ENCODE measurements at places on chromosomes 1 and 21.

DNA sequence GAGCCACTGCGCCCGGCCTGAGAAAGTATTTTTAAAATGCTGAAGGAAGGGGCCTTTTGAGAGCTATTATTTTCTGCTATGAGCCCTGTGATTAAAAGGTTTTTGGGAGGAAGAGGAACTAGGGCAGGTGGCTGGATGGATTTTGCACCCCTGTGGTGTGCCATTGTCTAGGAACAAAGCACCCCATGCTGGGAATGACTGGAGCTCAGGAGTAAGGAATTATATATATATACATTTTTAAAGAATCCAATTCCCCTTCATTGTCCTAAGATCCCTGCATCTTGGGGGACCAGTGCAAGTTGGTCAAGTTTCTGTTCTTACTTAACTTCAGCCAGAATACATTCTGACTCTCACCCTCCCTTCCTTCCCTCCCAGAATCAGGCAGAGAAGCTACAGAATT is 91.6 kb downstream of the ZNF648 start:
- peak; percentile 10 for DNase-seq

- DNase-seq = no peak
Measured at GRCh38 chr1:220511785-220512184, 16.2 kb upstream of the MARK1 start.

GRCh38 chr1:7948960-7949359 is 8.3 kb upstream of the TNFRSF9 start:
- no peak for DNase-seq

DNA sequence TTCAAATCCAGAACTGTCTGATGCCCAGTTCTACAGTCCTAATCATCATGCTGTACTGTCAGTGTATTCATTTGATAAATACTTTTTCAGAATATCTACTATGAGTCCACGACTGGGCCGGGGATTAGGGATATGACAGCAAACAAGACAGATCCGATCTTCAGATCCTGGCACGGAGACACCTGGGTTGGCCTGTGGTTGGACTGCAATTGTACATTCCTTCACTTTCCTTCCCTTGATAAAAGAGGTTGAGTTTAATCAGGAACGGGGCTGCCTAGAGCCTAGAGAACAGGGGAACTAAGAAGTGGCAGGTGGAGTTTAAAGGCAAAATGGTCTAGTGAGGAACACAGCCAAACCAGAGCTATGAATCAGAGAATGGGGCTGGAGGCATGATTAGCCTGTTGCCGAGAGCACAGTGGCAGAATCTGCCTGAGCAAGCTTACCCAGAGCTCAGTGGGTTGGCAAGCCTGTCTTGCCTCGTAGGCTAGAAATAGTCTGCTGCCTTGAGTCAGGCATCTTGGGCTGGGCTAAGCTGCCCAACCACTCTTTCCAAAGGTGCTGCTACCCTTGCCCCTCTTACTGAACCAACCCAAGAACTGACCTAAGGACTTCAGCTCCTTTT is 38.1 kb upstream of the PTCH2 start:
- no peak for DNase-seq

- peak; percentile 18 for DNase-seq
Measured at GRCh38 chr1:213418268-213419071, 367.4 kb downstream of the RPS6KC1 start.

DNA sequence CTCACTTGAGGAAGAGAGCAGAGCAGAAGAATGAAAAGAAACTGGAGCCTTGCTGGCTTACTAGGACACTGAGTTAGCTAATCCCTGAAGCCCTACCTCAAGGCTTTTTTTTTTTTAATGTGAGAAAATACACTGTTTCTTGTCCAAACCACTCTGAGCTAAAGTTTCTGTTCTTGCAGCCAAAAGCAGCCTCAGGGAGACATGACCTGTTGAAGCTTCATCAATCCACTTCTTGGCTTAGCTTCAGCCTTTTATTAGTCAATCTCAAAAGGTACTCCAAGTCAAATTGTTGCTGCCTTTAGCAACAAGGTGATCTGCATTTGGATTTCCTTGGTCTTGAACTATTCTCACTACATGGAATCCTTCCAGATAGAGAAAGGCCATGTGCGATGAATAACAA is 33.7 kb downstream of the CCDC185 start:
- DNase-seq = no peak

DNA sequence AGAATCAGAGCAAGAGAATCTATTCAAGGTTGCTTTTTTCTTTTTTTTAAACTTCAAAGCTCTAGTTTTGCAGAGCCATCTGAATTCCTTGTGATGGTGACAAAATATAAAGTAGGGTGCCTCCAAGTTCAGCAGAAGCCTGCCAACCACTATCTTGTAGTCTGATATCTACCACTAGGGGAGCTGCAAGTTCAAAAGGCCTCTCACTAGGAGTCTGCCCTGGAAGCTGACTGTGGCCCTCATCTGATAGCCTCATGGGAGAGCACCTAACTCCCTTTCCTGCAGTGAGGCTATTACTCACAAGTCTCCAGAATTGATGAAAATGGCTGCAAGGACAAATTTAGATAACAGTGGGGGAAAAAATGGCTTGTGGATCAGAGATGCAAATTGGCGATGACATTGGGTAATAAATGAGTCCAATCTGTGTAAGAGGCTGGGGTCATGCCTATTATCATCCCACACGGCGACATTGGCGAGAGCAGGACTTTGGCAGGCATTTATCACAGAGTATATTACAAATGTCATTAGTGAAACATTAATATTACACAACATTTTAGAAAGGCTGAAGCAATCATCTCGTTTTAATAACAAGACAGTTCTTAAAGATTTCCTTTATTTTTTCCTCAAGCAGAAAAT is 10.7 kb upstream of the ZP4 start:
- no peak for DNase-seq

DNA sequence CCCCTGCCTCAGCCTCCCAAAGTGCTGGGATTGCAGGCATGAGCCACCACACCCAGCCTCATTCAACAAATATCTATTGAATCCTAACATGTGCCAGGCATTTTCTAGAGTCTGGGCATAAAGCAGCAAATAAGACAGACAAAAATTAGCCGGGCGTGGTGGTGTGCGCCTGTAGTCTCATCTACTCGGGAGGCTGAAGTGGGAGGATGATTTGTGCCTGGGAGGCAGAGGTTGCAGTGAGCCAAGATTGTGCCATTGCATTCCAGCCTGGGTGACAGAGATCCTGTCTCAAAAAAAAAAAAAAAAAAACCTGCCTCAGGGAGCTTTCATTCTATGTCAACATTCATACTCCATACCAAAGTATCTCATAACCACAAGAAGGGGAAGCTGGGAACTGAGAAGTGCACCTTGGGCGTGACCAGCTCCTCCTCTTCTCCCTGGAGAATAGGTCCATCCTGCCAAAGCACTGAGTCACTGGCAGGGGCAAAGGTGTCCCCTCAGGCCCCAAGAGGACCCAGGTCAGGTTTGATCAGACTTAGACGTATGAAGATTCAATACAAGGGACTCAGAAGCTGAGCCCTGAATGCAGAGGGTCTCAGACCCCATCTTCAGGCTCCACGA is 36.8 kb upstream of the PPP1R15B start:
- DNase-seq = no peak

DNA sequence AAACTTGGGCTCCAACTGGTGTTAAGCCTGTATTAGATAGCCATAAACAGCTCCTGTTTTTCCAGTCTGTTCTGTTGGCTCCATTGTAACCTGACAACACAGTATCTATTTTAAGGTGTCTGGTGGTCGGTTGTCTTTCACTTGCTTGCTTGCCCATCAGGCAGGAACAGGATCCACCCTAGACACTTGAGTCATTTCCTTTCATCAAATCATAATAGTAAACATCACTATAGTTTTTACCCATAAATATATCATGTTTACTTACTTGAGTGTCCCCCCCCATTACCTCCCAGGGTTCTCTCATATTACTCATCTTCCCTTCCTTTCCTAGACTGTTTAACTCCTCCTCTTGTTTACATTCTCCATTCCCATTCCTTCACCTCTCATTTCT is 2.9 kb downstream of the DDI2 start:
- DNase-seq = no peak

GRCh38 chr1:97999320-97999719 is 78.5 kb upstream of the DPYD start:
- DNase-seq = no peak

DNA sequence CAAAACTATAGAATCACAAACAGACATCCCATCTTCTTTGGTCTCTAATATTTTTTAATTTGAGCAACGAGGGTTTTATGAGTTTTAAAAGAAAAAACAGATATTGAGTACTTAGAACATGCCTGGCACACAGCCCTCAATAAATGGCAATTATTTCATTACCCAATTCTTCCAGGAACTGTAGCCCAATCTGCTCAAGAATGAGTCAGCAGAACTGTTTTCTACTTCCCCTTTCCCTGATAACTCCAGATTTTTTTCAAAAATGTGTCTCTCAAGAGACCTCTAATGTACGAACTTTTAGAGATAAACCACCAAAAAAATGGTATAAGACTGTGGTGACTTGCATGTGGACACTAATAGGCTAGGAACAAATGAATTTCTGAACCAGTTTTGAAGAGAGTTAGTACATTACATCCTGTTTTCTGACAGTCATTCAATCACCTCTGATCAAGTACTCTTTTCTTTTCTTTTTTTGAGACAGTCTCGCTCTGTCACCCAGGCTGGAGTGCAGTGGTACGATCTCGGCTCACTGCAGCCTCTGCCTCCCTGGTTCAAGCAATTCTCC is 11.5 kb downstream of the ABL2 start:
- DNase-seq = no peak

GRCh38 chr1:91335603-91336002 is 69.0 kb downstream of the HFM1 start:
- DNase-seq = no peak

DNA sequence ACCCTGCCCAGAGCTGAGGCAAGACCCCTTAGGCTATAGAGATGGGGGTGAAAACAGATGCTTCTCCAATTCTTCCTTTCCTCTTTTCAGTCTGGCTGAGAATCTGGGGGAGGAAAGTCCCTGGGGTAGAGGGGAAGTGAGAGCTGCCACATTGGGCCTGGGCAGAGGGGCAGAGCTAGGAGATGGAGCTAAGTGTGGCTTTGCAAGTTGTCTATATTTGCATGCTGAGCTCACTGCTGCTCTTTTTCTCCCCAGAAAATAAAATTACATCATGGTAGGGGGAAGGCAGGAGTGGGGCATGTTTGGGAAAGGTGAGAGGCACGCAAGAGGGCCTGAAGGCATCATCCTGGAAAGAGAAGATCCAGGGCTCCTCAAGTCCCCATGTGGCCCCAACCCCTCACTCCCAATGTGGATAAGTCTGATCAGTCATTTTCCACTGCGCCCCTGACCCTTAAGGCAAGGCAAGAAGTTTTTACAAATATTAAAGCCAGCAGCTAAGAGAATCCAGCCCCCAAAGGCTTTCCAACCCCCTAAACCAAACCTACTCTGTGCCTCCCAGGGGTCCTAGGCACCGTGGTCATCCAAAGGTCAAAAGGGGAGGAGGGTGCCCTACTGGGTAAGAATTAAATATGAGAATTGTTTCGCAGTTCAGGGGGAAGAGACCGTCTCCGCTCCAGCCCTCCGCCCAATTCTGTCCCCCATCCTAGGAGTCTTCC is 500 bp upstream of the PEA15 start:
- DNase-seq = no peak

DNA sequence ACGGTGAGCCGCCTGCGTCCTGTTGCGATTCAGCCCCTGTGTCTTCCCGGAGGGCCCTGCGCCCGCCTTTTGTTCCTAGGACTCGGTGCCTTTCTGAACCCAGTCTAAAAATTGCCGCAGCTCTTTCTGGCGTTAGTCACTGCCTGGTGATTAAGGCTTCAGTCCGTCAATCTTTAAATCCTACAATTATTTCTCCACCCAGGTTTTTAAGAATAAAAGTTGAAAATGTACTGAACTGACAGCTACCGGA is 16.2 kb upstream of the PDXK start:
- DNase-seq = no peak

- DNase-seq = no peak
Measured at GRCh38 chr1:42983253-42983652, 24.6 kb upstream of the SLC2A1 start.

- DNase-seq = no peak
Measured at GRCh38 chr1:214496126-214496525, 55.3 kb downstream of the PTPN14 start.

DNA sequence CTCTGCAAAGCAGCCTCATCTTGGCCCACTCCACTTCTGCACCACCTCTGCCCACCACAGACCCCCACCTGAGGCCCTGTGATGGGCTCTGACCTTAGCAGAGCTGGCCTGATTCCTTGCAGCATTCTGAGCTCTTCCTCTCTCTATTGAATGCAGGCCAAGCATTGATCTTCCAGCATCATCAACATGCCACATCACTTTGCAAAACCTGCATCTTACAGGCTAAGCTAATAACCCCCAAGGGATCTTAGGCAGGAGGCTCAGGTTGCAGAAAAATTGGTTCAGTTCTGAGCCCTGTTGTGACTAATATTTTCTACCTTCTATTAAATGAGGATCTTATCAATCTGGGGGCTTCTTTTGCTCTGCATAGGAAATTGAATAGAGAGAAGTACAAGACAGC is 78.7 kb downstream of the ATP1A1 start:
- no peak for DNase-seq

- no peak for DNase-seq
Measured at GRCh38 chr1:12472156-12472797, 145.7 kb downstream of the DHRS3 start.

GRCh38 chr1:54002544-54003248 is 15.3 kb downstream of the LDLRAD1 start:
- DNase-seq = no peak

DNA sequence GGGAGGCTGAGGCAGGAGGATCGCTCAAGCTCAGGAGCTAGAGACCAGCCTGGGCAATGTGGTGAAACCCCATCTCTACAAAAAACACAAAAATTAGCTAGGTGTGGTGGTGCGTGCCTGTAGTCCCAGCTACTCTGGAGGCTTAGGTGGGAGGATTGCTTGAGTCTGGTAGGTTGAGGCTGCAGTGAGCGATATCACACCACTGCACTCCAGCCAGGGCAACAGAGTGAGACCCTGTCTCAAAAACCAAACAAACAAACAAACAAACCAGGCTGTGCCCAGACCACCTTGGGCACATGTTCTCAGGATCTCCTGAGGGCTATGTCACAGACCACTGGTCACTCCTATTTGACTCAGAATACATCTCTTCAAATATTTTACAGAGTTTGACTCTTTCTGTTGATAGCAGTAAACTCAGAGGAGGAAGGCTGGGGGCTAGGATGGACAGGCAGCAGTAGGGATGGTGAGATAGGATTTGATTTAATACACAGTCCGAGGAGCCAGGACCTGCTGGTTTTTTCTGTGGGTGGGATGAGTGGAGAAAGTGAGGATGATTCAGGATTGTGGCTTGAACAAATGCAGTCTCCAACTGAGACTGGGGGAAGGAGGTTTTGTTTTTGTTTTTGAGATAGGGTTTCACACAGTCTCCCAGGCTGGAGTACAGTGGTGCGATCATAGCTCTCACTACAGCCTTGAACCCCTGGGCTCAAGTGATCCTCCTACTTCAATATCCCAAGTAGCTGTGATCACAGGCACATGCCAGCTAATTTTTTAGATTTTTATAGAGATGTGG is 46.5 kb downstream of the OLFML3 start:
- no peak for DNase-seq

GRCh38 chr21:45594721-45595489 is 48.6 kb upstream of the PCBP3 start:
- no peak for DNase-seq

GRCh38 chr1:226660410-226661182 is 78.5 kb downstream of the ITPKB start:
- DNase-seq = peak; percentile 78

Measured in NCI-H345 (cell line).